Daoy (cell line): ENCODE measurements at places on chromosomes 4 and X. TPM values are rescaled to one million over a fixed set of nuclear protein-coding genes. Genes with fewer than 3 reads are reported as not detected.

RASGEF1B gene
- 0.68 and 1.1 TPM in 2 replicates for total RNA-seq

FAM90A26 gene
- total RNA-seq: not detected in 2 replicates

HPGD gene
- total RNA-seq: 0.80 TPM in 1 of 2 replicates, not detected in the other

PLXNB3 gene
- 0.97 and 1.0 TPM in 2 replicates for total RNA-seq

PCDH10 gene
- total RNA-seq: 0.69 and 1.6 TPM in 2 replicates

DNA sequence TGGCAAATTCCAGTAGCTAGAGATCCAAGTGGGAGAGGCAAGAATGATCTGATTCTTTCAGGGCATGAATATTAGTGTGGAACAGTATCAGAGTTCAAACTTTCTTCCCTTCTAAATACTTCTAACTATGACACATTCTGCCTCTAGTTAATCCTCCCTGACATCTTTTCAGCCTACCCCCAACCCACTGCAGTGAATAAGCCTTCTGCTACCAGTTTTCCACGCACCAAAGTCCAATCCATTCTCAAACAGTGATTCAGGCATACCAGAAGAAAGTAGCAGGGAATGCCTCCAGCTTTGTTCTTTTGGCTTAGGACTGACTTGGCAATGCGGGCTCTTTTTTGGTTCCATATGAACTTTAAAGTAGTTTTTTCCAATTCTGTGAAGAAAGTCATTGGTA lies 155.4 kb upstream of the FTHL17 start:
- DNase-seq: no peak

GRCh38 chr4:100087743-100088142 lies 102.5 kb downstream of the DDIT4L start:
- no peak for DNase-seq

DNA sequence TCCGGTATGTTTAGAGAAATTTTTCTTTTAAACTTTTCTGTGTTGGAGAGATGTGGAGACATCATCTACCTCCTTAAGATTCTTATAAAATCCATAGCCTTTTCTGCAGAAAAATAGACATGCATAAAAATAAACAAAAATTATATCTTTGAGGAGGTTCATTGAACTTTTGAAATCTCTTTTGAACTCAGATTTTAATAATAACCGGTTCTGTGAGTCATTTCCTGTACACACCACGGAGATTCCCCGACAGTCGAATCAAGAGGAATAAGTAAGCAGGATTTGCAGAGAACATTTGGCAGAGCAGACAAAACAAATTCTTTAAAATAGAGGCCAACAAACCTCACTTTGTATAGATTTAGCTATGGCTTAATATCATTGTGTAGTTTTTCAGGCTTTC lies 918.7 kb upstream of the POU3F4 start:
- DNase-seq: no peak

DNA sequence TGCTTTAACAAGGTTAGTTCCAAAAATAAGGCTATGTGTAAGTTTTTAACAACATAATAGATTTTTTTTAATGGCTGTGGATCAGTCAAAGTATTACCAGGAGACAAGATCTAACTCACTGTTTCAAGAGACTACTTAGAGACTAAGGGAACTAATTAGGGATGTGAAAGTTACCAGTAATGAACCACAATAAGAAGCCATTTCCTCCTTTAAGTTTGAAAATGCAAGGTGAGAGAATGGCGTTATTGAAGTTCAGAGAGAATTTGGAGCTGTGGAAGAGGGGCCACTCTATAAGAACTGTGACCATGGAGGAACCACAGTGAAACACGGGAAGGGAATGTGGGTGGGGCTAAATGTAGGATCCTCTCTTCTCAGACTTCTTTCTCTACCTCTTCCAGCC lies 624.2 kb downstream of the GLUD2 start:
- no peak for DNase-seq

DNA sequence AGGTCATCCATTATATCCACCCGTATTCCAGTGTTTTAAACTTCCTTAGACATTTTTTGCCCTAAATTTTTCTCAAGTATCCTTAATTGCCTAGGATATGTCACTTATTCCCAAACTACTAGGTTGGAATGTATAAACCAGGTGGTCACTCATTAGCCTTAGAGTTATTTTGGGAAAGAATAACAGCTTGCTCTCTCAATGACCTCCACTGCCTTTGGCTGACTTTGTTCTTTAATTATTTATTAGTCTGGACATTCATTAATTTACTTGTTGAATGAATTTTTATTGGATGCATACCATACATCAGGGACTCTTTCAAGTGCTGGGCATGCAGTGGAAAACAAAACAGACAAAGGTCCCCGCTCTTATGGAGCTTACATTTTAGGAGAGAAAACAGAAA lies 609.3 kb upstream of the IGFBP7 start:
- DNase-seq: no peak

GRCh38 chr4:159035570-159035969 lies 67.3 kb upstream of the RAPGEF2 start:
- no peak for DNase-seq

DNA sequence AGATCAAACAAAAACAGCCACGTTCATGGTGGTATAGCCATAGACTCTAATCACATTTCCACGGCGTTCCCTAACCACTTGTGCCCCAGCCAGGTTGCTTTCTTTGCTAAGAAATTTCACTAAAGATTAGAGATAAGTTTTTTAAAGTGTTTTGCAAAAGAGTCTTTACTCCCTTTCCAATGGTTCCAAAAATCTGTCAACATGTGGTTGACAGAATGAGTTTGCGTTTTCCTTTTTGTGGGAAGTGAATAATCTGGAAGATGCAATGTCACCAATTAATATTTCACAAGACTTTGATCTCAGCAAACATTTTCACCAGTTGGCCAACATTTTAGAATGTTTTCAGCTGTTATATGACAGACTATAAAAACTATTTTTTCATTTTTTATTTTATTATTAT lies 35.3 kb downstream of the CXCL1 start:
- DNase-seq: no peak
